ENCODE measurements at places on chromosomes 1 and 21.

DNA sequence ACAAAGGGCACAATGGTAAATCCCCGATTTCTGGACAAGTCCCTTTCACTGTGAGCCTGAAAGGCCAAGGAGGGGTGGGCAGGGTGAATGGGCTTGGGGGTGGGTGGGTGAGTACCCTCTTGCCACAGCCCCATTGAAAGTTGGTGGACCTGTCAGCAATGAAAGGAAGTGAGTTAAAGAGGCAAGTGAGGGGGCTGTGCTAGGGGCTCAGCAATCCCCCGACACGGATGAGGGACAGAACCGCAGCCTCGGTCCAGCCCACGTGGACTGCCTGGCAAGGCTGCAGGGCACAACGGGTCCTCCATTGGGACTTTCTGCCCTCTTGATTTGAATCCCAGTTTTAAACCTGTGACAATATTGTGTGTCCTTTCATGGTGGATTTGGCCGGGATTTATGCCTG lies 255.3 kb downstream of the FOXD2 start:
- no peak for DNase-seq

- no peak for DNase-seq
Observed at GRCh38 chr1:201741763-201742342, 87.1 kb upstream of the IPO9 start.

GRCh38 chr1:230793463-230793745 lies 46.2 kb downstream of the CAPN9 start:
- DNase-seq = no peak

DNA sequence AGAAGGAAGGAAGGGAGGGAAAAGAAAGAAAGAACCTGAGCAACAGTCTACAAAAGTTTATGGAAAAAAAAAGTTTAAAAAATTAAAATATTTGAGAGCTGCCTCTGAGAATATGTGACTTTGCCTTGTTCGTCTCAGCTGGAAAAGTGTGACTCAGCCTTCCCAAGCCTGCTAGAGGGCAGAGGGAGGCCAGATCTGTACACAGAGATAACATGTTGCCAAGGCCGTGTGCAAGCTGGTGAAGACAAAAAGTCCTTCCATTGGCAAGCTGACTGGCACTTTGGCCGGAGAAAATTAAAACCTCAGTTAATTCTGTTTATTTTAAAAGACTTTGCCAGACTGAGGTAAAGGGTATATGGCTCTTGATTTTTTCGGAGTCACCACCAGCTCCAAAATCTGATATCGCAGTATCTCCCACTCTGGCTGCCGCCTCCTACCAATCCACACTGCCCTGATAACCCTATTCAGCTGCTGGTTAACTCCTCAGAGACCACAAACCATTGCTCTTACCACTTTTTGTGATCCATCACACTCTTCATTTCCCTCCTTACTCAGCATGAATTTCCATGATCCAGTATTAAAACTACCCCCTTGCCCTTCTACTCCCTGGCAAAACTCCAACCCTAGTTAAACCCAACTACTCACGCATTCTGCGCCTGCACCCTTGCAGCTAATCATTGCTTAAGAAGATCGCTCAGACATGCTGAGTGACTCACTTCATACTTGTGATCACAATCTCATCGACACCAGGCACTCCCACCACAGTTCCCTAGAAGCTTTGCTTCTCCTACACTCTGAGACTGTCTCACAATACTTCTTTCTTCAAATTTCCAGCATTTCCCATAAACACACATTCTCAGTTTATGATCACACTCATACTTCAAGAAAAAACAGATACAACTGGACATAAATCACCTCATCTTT lies 5.7 kb upstream of the PPP1R15B start:
- DNase-seq = no peak

DNA sequence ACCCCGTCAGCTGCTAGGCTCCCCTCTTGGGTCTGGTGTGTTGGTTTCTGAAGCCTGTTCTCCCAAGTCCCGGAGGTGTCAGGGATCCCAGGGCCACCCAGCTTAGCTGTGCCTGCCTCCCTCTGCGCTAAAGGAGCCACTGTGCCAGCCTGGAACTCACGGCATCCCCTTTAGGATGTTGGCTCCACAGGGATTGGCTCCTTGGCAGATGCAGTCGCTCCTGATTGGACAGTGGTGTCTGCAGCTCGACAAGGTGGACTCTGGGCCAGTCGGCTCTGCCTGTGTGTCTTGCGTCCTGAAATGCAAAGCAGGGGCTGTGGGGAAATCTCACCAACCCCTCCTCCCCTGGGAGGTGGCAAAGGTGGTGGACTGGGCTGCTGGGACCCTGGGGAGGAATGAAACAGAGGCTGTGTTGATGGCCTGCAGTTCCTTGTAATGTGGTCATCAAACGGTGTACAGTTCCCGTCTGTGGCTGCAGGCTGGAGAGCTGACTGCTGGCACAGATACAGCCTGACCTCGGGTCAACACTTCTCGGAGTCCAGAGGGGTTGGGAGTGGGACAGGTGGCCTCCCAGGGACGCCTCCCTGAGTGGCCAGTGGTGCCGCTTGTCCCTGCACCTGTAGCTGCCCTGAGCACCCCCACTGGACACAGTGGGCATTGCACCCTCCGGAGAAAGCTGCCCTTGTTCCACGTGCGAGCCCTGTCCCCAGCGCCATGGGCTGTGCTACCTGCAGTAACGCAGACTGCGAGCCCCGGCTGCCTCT lies 11.5 kb upstream of the KCNAB2 start:
- peak; percentile 4 for DNase-seq

DNA sequence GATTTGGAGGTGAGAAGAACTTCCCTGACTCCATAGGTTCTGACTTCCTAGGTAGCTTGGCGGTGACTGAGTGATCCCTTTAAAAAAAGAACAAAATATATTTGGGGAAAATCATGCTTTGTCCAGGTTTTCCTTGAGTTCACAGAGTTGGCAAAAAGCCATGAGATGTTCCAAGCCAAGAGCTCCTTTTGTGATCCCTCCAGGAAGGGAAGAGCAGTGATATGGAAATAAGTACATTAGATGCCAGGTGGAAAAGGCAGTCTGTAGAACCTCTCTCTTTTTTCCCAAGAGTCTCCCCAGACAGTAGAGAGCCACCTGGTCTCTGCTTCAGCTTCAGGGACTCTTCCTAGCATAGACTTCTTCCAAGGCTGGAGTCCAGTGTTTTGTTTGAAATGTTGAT lies 10.2 kb downstream of the TLCD4 start:
- DNase-seq = no peak

DNA sequence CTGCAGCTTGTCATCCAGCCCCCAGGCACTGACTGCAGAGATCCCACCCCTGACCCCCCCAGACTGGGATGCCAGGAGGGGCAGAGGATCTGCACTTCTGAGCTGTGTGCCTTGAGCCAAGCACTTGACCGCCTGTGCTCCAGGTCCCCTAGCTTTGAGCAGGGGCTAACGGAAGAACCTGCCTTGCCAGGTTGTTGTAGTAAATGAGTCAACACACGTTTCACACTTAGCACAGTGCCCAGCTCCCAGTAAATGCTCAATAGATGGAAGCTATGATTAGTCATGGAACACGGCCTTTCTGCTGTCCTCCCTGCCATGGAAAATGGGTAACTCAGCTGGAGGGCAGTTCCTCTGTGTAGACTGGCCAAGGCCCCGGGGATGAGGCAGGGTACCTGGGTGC lies 24.1 kb downstream of the IFFO2 start:
- DNase-seq = no peak

GRCh38 chr1:213982672-213983492 lies 4.9 kb upstream of the PROX1 start:
- DNase-seq = peak; percentile 55

DNA sequence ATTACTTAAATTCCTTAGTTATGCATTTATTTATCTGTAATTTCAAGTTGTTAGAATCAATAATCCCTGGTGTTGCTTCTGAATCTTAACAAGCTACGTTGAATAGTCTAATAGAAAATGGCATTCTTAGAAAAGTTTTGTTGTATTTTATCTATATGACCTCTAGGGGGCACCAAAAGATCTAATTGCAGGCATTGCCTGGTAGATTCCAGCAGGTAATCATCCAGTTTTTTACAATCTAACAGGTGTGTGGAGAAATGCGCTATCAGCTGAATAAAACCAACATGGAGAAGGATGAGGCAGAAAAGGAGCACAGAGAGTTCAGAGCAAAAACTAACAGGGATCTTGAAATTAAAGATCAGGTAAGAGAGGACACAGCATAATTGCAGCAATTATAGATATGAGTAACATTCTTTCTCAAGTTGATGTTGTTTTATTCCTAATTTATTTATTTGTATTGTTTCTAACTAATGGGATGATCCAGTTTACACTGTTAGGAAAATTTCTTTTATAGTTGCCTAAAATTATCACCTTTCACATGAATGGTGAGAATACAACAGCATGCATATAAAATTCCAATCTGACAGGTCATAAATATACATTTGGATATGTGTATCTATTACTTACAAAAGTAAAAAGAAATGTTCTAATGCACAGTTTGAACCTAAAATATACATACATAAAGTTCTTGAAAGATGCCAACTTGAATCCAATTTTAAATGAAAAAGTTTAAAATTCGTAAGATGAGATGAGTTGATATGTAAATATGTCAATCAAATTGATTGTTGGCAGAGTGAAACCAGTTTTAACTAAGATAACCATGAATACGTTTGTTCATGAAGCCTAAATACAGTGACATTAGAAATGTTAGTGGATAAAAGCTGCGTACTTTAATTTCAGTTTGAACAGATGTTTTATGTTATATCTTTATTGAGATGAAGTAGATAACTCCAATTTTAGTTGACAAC lies 88.4 kb downstream of the SDCCAG8 start:
- peak; percentile 59 for DNase-seq

GRCh38 chr1:6490181-6491080 lies 1.0 kb downstream of the PLEKHG5 start:
- DNase-seq = peak; percentile 40

GRCh38 chr21:46319186-46319585 lies 4.5 kb downstream of the C21orf58 start:
- no peak for DNase-seq

DNA sequence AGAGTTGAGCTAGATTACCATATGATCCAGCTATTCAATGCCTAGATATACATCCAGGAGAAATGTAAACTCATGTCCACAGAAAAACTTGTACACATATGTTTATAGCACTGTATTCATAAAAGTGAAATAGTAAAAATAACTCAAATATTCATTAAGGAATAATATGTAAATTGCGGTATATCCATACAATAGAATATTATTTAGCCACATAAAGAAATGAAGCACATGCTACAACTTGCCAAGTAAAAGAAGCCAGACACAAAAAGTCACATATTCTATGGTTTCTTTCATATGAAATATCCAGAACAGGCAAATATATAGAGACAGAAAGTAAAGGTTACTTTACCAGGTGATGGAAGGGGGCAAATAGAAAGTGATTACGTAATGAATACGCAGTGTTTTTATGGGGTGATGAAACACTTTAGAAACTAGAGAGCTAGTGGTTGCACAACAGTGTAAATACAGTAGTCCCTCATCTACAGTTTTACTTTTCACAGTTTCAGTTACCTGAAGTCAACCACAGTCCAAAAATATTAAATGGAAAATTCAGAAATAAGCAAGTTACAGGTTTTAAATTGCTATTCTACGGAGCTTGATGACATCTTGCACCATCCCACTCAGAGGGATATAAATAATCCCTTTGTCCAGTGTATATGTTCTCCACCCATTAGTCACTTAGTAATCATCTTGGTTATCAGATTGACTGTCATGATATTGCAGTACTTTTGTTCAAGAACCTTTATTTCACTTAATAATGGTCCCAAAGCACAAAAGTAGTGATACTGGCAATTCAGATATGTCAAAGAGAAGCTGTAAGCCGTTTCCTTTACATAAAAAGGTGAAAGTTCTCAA lies 62.3 kb downstream of the ZNF644 start:
- DNase-seq = no peak

DNA sequence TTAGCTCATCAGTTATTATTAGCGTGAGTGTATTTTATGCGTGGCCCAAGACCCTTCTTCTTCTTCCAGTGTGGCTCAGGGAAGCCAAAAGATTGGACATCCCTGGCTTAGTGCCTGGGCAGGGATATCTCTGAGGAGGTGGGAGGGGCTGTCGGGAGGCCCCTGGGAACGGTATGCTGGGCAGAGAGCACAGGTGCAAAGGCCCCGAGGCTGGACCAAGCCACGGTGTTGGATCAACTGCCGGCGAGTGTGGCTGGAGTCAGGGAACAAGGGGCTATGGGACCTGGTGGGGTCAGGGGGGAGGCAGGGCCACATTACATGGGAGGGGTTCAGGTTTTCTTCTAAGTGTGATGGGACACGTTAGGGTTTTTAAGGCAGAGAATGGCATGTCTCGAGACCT lies 62.7 kb downstream of the FHAD1 start:
- no peak for DNase-seq

DNA sequence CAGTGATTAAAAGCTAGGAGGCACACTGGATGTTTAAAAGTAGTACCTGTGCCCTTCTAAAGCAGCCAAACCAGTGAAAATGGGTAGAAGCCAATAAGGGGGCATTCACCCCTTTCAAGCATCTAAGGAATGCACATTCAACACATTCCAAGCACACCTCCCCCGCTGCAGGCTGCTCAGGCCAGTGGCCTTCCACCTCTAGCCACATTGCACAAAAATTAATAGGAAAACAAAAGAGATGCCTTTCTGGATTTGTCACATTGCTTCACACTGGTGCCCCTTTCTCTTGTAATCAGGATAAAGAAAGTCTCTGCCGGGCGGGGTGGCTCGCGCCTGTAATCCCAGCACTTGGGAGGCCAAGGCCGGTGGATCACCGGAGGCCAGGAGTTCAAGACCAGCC lies 834.0 kb downstream of the USP25 start:
- no peak for DNase-seq

DNA sequence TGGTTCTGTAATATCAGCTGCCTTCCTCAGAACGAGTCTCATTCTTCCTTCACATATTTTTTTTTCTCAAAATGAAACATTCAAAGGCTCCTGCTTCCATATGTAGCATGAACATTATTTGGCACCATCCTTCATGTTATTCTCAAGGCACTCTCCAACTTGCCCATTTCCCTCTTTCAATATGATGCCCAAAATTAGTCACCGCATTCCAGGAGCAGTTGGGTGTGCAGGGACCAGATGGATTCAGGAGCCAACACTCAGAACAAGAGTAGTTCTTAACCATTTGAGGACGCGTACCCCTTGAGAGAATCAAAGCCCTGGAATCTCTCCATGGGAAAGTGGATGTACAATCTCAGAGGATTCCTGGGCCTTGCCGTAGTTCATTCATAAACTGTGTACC lies 50.3 kb downstream of the KCNK1 start:
- DNase-seq = no peak

GRCh38 chr1:234605983-234606783 lies 3.8 kb downstream of the IRF2BP2 start:
- DNase-seq = peak; percentile 40

GRCh38 chr1:117683571-117684285 lies 77.9 kb downstream of the TENT5C start:
- no peak for DNase-seq

- DNase-seq = no peak
Observed at GRCh38 chr1:97524211-97524610, 396.6 kb downstream of the DPYD start.

- DNase-seq = no peak
Observed at GRCh38 chr21:30676737-30677136, 34.1 kb downstream of the KRTAP20-3 start.

- no peak for DNase-seq
Observed at GRCh38 chr1:117599286-117600221, 6.3 kb upstream of the TENT5C start.

GRCh38 chr1:17197696-17198095 lies 7.2 kb upstream of the PADI1 start:
- DNase-seq = no peak

- no peak for DNase-seq
Observed at GRCh38 chr1:117267232-117267774, 56.6 kb upstream of the VTCN1 start.

Measured in NCI-H1105 treated with DMSO at 0.1 percent for 48 hours (cell line).